ENCODE measurements at places on chromosomes 5 and 9.

- peaks cover 12% of the 10 kb centered on the region for H3K4me1 ChIP-seq
- no peak overlapping the region for H3K4me3 ChIP-seq
- no peak for ATAC-seq
- no peaks in the 10 kb centered on the region for H3K27me3 ChIP-seq
- H3K27ac ChIP-seq: no peak overlapping the region
Observed at GRCh38 chr5:125476901-125477585, 730.6 kb upstream of the ZNF608 start.

DNA sequence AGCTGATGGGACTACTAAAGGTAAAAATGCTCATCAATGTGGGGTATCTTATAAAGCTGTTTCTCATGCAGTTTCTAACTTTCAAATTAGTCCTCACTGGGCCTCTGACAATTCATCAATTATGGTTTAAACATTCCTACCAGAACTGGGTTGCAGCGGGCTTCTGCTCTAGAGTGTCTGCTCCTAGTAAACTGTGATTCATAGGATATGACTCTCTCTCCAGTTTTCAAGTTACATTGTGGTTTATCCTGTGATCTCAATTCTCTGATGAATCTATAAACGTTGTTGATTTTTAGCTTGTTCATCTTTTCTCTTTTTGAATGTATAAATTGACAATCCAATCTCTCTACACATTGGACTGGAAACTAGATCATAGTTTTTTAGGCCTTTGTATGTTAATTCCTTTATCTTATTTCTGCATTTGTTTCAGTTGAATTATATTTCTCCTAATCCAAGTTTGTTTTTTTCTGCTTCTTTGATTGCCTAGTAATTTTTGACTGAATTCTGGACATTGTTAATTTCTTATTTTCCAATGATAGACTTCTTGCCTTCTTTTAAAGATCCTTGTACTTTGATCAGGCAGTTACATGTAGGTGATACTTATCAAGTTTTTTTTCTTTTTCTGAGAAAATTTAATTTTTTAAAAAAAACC lies 822.6 kb downstream of the TLE1 start:
- no peaks in the 10 kb centered on the region for H3K4me1 ChIP-seq
- no peak overlapping the region for H3K4me3 ChIP-seq
- no peaks in the 10 kb centered on the region for H3K27me3 ChIP-seq
- no peak for ATAC-seq
- no peak overlapping the region for H3K27ac ChIP-seq
- H3K36me3 ChIP-seq: no peaks in the 10 kb centered on the region

DNA sequence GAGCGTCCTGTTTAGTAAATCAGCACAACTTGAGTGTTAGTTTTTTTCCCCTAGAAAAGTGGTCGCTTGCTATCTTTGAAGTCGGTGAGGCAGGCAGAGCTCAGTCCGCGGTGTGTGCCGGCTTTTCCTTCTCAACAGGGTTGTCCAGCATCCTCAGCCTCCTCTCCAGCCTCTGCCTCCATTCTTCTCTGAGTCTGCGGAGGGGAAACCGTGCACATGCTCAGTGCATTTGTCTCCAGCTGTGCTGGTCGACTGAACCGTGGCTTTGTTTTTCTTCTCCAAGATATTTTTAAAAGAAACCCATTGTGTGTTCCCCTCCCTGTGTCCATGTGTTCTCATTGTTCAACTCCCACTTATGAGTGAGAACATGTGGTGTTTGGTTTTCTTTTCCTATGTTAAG lies 25.3 kb downstream of the FAM240B start:
- H3K27ac ChIP-seq: no peak overlapping the region
- no peak overlapping the region for H3K4me3 ChIP-seq
- no peaks in the 10 kb centered on the region for H3K27me3 ChIP-seq
- no peaks in the 10 kb centered on the region for H3K36me3 ChIP-seq
- ATAC-seq: no peak

DNA sequence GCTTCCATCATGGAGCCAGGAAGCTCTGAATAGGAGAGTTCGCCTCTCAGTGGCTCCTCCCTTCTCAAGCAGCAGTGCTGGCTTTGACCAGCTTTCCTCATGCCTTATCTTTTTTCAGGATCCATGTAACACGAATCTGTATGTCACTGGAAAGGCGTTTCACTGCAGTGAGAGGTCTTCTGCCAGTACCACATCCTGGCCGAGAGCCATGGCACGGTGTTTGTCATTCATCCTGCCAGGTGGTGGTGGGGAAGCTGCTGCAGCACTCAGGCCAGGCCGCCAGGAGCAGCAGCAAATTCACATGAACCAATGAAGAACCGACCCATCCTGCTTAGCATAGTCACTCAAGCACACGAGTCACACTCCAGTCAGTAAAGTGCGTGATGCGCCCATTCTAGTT lies 179.0 kb downstream of the FANCC start:
- ATAC-seq: no peak
- no peak overlapping the region for H3K4me3 ChIP-seq
- peak overlapping the region; percentile 23 for H3K27ac ChIP-seq
- no peaks in the 10 kb centered on the region for H3K4me1 ChIP-seq
- H3K36me3 ChIP-seq: peaks cover 18% of the 10 kb centered on the region
- H3K27me3 ChIP-seq: no peaks in the 10 kb centered on the region

GRCh38 chr5:67310169-67310568 lies 113.6 kb upstream of the CD180 start:
- H3K36me3 ChIP-seq: no peaks in the 10 kb centered on the region
- H3K4me3 ChIP-seq: no peak overlapping the region
- no peaks in the 10 kb centered on the region for H3K4me1 ChIP-seq
- H3K27ac ChIP-seq: no peak overlapping the region

DNA sequence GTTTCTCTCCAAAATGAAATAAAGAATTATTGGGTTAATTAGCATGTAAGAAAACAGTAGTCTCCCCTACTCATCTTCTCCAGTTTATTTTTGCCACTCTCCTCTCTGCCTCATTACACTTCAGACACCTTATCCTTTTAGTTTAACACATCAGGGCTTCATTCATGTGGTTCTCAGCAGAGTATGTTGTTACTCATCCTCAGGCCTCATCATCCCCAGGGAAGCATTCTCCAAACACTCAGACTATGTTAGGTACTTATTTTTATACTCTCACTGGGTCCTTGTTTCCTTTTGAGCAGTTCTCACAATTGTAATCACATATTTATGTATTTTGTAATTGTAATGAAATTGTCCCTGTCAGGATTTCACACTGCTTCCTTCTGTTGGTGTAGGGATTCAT lies 470.5 kb downstream of the PDE4D start:
- no peak overlapping the region for H3K27ac ChIP-seq
- H3K4me3 ChIP-seq: no peak overlapping the region
- H3K4me1 ChIP-seq: peaks cover 13% of the 10 kb centered on the region
- no peaks in the 10 kb centered on the region for H3K27me3 ChIP-seq
- H3K36me3 ChIP-seq: no peaks in the 10 kb centered on the region
- peak; percentile 70 for ATAC-seq

DNA sequence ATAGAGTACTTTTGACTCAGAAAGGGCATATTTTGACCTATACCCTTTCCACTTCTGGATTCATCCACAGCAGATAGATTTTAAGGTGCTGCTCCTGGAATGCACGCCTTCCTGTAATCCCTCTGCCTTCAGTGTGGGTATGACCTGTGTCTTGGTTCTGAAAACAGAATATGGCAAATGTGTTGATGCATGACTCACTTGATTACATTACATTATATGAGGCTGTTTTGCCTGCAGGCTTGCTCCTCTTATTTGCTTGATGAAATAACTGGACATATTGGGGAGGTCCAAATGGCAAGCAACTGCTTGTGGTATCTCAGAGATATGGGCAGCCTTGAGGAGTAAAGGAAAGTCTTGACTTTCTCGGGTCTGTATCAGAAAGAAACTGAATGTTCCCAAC lies 468.6 kb downstream of the CDH18 start:
- no peaks in the 10 kb centered on the region for H3K36me3 ChIP-seq
- no peak overlapping the region for H3K4me3 ChIP-seq
- no peak overlapping the region for H3K27ac ChIP-seq
- no peaks in the 10 kb centered on the region for H3K27me3 ChIP-seq
- H3K4me1 ChIP-seq: no peaks in the 10 kb centered on the region
- no peak for ATAC-seq

Measured in gastroesophageal sphincter (tissue), 4 donors.